ENCODE measurements at places on chromosomes 5 and 9. TPM values are rescaled to one million over a fixed set of nuclear protein-coding genes. Genes with fewer than 3 reads are reported as not detected.

DNA sequence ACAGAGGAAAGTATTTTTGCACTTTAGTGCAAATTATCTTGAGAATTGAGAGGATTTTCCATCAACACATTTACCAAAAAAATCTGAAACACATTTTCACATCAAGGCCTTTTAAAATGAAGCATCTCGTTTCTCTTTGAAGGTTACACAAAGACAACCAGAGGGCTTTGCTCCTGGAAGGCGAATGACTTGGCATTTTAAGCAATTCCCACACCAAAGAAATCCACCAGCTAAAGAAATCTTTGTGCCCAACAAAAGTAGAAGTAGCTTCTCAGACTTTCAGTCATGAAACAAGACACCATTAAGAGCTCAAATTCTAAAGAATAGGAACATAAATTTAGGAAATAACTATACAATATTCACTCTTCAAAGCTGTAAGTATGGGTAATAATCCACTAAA is 59.9 kb downstream of the HABP4 start:
- DNase-seq = no peak

DNA sequence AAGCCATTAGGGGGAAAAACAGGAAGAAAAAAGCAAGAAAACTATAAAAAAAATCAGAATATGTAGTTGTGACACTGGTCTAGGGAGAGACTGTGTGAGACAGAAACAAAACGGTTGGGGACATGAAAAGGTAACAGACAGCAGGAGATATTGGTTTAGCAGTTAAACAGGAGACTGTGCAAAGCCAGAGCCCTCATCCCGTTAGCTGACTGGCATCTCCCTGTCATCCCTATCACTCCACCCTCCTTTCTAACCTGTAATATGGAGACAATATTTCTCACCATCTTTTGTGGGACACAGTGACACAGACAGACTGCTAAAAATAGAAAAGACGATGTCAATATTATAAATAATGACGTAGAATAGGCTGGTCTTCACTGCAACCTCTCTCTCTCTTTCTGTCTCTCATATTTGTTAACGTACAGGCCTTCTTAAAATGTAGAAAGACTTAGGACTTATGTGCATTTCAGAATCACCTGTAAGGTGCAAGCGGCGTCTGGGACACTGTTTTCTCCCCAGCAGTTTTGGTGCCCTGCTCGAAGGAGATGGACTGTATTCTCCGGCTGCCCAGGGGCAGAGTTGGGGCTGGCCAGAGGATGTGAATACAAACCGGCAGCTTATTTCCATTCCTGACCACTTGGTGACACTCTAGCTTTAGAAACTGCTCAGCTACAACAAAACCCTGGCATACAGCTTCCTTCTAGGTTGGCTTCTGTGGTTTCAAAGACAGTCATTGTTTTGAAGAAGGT is 190.6 kb downstream of the MAT2B start:
- no peak for DNase-seq

GRCh38 chr5:141637767-141638419 is 1.1 kb downstream of the RELL2 start:
- DNase-seq = peak; percentile 46

TSLP gene
- 0.40 TPM for total RNA-seq

GRCh38 chr5:27191786-27192510 is 153.6 kb upstream of the CDH9 start:
- no peak for DNase-seq

DNA sequence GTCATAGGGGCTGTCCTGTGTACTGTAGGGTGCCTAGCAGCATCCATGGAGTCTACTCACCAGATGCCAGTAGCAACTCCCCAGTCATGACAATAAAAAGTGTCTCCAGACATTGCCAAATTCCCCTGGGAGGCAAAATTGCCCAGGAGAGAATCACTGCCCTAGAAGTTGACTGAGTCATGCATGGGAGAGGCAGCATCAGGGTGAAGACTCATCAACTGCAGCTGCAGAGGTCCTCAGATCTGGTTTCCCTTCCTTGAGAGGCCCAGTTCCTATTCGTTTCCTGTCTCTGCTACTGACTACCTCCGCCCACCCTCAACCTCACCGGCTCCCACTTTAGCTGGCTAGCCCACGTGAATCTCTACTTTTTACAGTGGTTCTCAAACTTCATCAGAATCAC is 88.6 kb upstream of the AGXT2 start:
- DNase-seq = no peak

TGFBI gene
- 9.2 TPM for total RNA-seq
